ENCODE measurements at places on chromosomes 1 and 21.
A peak's percentile ranks its signal among the peaks of the same experiment; 100 is the strongest.

DNA sequence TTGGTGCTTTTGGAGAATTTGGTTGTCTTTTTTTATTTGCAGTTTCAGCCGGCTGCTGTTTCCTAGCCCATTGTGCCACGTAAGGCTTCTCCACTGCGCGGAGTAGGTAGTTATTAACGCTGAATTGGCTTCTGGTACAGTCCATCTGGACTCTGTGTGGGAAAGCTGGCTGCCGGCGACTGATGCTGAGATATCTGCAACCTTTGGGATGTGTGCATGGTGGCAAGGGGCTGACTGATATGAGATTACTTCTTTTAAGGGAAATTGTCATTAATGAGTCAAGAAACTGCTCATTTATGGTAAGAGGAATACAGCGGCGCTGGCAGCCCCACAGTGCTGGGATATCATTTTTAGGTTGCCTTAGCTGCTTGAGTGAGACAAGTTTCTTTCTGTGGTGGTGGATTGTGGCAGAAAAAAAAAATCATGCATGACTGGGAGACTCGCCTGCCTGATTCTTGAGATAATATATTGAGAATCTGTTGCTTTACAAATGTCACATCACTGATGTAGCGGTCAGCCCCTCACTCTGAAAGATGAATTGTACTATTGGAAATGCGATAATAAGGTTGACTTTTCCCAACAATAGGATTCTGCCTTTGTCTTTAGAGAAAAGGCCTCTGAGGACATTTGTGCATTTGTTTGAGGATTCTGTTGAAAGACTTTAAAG, 2.5 kb upstream of the ELAVL4 start:
- no peak for DNase-seq

DNA sequence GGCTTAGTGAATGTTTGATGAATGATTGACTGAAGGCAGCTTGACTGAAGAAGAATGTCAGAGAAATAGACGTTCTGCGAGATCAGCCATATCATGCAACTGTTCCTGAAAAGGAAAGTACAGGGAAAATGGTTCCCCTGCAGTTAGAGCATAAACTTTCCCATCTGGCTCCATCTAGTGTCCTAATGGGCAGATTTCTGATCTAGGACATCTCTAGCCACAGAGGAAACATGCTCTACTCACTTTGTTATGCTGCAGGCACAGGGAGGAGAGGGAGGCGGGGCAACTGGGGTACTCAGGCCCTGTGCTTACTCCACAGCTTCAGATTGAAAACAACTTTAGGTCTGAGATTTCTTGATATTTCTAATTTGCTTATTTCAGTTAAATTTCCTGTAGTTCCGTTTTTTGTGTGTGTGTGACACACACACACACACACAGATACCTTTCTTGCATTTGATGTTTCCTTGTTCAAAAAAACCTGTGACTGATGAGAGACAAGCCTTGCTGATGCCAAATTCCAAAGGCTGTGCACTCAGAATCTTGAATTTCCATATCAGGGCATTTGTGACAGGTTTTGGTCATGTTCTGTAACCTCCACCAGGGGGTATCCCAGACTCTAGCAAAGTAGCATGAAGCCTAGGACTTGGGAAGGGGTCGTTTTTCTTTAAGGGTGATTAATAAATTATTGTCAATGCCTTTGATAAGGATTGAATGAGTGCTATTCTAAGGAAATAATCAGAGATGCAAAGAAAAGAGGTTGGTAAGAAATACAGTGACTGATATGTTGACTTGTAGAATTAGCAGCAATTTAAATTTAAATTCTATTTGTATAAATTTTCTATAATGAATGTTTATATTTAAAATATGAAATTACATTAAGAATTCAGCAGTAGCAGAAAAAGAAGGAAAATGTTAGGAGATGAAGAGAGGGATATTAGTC, 139.7 kb upstream of the BEND5 start:
- peak; percentile 57 for DNase-seq

- no peak for DNase-seq
These were observed 883 bp downstream of the SLC66A1 start for GRCh38 chr1:19312782-19313635.

DNA sequence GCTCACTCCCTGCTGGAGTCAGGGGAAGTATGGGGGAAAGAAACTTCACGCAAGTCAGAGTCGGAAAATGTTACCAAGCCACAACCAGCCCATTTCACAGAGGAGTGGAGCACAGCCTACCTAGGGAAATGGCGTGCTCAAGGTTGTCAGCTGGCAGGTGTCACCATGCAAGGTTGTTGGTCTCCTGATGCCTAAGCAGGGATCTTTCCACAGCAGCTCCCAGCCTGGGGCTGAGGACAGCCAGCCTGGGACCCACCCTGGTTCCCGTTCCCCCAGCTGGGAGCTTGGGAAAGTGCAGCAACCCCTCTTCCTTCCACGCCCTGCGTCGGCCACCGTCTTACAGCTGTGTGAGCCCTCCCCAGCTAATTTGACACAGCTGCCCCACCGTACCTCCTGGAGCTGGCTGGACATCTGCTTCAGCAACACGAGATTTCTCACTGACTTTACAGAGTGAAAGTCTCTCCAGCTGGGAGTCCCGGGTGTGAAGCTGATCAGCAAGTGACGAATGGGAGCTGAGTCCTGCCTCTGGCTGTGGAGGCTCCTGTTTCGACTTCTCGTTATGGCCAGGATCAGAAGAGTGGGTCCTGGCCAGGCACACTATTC, 224.6 kb upstream of the RAB4A start:
- no peak for DNase-seq

GRCh38 chr1:906600-907420, 16.9 kb upstream of the SAMD11 start:
- no peak for DNase-seq

DNA sequence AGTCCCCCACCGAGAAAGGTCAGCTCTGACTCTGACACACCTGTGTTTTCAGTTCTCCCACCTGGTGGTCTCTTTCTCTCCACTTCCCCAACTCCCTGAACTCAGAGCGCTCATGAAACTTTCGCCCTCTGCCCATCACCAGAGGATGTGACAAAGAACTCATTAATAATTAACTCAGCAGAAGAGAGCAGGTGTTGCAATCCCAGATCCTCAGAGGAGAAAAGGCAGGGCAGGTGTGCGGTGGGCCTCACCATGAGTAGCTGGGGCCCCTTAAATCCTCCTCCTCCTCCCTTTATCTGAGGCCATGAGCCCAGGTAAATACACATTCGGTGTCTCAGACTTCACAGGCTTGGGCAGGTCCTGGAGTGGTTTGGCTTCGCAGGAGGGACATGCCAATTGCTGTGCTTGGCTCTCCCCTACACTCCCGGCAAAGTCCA, 1.7 kb upstream of the LAMB3 start:
- DNase-seq: no peak

GRCh38 chr1:30606166-30606565, 117.2 kb downstream of the MATN1 start:
- no peak for DNase-seq

DNA sequence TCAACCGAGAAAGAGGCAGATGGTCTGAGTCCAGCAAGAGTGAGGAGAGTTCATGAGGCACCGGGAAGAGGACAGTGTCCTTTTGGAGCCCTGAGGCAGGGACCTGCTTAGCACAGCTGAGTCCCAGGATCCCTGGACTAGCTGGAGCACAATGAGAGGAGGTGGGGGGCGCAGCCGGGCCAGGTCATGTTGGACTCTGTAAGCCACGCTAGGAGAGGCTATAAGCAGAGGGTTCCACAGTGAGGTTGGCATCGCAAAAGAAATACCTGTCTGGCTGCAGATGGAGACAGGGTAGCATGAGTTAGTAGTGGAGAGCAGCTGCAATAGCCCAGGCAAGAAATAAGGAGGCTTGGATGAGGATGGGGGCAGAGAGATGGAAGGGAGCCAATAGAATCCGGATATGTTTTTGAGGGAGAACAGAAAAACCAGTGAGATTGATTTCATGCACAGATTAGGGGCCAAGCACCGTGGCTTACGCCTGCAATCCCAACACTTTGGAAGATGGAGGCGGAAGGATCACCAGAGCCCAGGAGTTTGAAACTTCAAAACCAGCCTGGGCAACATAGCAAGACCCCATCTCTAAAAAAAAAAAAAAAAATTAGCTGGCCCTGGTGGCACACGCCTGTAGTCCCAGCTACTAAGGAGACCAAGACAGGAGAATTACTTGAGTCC, 98.2 kb downstream of the DHRS3 start:
- DNase-seq: no peak

DNA sequence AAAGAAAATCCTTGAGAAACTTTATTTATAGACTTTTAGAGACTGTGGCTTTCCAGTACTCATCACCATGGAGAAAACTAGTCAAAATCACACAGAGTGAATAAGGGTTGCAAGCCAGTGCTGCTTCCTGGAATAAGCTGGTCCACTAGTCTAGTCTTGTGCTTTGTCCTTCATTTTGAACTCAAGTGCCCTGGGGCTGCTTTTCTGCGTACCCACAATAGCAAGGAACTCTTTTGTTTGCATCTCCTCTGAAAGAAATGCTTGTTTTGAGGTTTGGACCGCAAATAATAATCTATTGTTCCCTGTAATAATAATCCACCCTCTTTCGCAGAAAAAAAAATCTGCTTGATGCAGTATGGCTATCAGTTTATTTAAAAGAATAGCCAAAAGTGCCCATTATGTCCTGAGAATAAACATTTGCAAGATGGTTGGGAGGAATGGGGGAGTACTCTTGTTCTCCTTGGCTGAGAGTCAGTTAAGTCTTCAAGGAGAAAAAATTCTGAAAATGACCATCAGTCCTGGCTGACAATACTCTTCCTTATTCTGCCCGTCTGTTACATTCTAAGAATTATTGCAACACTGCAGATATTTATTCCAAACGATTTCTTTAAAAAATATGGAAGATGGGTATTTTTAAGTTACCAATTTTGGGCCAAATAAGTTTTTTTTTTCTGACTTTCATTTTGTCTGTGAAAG, 41.9 kb downstream of the MPZL1 start:
- no peak for DNase-seq

GRCh38 chr21:31136891-31137290, 98.6 kb upstream of the KRTAP19-8 start:
- no peak for DNase-seq

DNA sequence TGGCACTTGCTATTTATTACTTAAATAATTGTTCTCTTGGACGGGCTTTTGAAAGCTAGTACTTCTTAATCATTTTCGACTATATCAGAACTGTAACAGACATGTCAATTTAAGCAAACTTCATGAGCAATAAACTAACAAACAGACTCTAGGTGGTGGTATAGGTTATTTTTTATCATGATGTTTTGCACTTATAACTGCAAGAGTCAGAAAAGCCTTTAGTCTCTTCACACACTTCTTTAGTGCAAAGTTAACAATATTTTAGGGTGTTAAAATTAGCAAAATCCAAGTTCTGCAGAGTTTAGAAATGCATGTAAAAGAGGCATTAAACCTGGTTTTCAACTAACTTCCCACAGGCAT, 2.2 kb downstream of the NRIP1 start:
- DNase-seq: no peak

GRCh38 chr1:18440385-18441226, 40.1 kb upstream of the KLHDC7A start:
- DNase-seq: no peak

- DNase-seq: no peak
These were observed 6.0 kb downstream of the GLIS1 start for GRCh38 chr1:53732912-53733317.

DNA sequence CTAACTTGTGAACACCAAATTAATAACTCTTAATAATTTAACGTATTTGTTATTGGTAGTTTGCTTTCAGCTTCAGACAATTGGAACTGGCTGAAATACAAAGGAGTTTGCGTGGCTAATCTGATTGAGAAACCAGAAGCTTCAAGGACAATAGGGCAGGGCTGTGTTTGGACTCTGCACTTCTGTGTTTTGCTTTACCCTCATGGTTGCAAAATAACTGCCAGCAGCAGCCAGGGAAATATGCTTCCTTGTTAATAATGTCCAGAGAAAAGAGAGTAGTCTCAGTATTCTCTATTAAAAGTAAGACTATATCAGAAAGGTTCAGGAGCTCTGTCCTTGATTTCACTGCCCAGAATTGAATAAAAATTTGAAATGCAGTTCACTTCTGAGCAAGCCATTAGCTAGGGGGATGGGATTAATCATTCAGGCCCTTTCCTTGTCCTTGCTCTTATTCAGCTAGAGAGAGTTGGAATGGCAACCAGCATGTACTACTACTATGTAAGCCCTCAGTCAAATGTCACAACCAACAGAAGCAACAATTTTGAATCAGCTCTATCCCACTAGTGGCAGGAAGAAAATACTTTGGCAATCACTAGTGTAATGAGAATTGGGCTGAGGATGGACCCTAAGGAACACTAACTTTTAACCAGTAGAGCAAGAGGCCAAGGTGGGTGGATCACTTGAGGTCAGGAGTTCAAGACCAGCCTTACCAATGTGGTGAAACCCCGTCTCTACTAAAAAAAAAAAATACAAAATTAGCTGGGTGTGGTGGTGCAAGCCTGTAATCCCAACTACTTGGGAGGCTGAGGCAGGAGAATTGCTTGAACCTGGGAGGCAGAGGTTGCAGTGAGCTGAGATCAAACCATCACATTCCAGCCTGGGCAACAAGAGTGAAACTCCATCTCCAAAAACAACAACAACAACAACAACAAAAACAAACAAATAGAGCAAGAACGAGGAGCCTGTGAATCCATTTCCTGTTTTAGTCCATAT, 76.8 kb downstream of the POU2F1 start:
- no peak for DNase-seq

DNA sequence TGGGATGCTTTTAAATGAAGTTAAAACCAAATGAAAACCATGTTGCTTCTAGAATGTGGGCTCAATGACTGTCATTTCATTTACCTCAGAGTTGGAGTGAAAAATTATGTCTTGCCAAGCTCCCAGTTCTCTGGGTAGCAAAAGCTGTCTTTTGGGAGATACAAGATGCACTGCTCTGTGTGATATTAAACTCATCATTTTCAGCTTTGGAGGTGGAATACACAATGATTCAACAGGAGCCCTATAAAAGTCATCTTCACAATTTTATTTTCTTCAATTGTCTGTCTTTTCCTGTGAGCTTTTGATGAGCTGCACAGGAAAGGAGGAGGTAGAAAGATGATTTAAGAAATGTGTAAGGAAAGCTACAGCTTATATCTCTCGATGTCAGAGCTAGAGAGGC, 120.3 kb upstream of the SPATA6 start:
- no peak for DNase-seq

- no peak for DNase-seq
These were observed 9.1 kb downstream of the EXO1 start for GRCh38 chr1:241857131-241857530.

GRCh38 chr1:66370462-66370971, 163.4 kb upstream of the SGIP1 start:
- no peak for DNase-seq

GRCh38 chr1:98557895-98558294, 103.6 kb upstream of the SNX7 start:
- no peak for DNase-seq

DNA sequence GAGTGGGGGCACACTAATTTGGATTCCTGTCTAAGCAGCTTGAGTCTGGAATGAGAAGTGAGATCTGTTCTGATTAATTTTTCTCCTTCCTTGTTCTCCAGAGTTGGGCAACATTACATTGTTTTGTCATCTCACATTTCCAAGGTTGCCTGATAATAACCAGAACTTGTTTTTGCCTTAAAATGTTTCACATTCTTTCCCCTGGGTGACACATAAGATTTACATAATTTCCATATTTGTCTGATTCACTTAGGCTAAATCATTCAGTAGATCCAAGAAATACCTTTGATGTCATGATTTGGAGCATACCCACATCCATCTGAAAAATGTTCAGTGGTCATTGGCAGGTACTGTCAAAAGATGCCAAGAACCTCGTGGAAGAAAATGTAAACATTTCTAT, 60.3 kb downstream of the XCL2 start:
- no peak for DNase-seq

All from left kidney (tissue), 8 donors.